ENCODE measurements at places on chromosomes 5 and 9.

GRCh38 chr9:136297016-136297691, 6.7 kb downstream of the CCDC187 start:
- DNase-seq, result no peak

- DNase-seq, result no peak
These were observed 9.7 kb downstream of the RASA1 start for GRCh38 chr5:87277279-87277835.

- no peak for DNase-seq
These were observed 28.2 kb downstream of the DBH start for GRCh38 chr9:133664173-133665050.

DNA sequence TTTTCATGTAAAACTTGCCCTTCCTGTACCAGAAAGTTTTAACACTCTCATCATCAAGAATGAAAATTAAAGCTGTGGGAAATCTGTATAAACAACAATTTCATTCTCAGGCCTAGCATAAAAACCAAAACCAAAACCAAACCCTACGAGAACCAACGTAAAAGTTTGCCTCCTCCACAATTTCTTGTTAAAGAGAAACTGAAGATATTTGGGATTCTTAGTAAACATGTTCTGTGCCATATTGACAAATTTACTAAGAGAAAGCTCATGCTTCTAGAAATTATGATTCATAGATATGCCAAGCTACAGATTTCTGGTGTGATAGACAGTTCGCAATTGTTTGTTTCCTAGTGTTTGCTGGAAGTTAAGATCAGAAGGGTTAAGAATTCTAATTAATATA, 801.0 kb upstream of the NUDT12 start:
- DNase-seq, result no peak

GRCh38 chr9:10354591-10354990, 258.2 kb downstream of the PTPRD start:
- DNase-seq, result no peak
